Activated naive CD8-positive, alpha-beta T cell treated with anti-CD3 and anti-CD28 coated beads, Interleukin-2, amount 50 U/mL, for 24 hours (primary cell): ENCODE measurements at places on chromosomes 3 and 15.
A peak's percentile ranks its signal among the peaks of the same experiment; 100 is the strongest.

- no peak for DNase-seq
Measured at GRCh38 chr3:102378216-102378615, 56.6 kb upstream of the ZPLD1 start.

DNA sequence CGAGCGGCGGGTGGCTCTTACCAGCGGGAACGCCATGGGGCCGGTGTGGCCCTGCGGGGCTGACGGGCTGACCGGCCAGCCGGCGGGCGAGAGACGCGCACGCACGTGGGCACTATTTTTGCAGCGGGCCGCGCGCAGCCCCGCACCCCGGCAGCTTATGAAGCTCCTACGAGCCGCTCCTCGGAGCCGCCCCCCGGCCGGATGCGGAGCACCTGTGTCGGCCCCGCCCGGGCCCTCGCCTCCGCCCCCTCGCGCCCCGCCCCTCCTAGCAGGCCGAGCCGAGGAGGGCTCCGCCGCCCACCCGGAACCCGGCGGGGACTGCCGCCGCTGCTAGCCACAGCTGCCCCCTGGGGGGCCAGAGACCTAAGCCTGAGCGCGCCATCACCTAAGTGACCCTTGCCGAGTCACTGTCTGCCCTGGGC lies 683 bp upstream of the CPEB1 start:
- peak; percentile 63 for DNase-seq

DNA sequence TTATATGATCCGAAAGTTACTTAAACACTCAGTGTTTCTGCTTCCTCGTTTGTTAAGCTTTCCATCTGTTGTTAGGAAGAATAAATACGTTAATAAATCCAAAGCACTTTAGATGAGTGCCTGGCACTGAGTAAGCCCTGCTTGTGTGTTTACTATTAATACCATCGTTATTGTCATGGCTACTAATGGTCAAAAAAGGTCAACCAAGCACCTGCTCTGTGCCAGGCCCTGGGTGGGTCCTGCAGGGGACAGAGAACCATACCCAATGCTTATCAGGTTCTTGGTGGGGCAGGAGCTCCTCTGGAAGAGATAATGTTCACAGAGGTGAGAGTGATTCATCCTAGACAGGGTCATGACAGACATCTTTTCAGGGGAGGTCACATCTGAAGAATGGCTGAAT lies 39.9 kb downstream of the GALNT15 start:
- no peak for DNase-seq

DNA sequence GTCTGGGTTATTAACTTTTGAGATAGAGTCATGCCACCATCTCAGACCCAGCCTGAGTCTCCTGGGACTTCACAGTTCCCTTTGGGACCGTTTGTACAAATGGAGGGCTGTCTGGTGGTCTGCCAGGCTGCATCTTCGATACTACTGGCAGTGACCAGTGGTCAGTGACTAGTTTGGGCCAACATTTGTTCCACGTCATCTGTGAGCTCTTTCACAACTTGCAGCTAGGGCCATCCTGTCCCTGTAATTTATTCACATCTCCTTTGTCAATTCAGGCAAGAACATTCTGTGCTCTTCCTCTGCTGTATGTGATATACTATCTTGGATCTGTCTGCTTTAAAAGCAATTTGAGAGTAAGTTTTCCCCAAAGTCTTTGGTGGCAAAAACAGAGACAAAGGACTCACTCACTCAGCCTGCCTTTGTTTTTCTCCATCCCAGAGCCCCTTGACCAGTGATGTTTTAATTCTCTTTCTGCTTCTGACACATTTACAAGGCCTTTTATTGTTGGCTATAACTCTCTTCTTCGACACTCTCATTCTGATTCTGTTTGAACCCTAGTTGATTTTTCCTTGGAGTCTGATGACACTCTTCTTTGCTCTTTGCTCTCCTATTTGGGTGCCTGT lies 353.4 kb downstream of the EPHB1 start:
- no peak for DNase-seq

DNA sequence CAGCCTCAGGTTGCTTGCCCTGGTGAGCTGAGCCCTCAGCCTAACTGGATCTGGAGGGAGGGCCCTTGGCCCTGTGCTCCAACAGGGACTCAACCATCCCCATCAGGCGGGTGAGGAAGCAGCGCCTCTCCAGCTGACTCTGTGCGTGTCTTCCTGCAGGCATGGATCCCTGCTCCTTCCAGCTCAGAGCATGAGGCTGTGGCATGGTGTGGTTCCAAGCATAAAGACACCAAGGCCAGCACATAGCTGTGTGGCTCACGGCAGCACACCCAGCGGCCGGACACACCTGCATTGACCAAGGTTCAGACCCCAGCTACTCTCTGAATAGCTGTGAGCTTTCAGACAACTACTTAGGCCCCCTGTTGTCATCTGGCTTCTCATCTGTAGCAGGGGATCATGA lies 131.0 kb upstream of the PLXNA1 start:
- DNase-seq: no peak

DNA sequence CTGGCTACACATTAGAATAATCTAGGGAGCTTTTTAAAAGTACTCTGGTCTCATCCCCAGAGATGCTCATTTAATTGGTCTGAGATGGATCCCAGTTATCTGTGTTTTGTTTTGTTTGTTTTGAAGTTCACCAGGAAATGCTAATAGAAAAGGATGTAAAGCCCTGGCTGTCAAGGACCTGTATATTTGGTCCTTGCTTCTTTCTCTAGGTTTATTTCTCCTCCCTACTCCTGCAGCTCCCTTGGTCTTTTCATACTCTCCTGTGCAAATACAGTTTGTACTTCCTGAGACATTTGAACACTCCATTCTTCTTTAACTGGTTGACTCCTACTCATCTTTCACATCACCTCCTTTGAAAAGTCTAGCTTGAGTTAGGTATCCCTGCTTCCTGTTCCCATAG lies 3.3 kb downstream of the PIK3CA start:
- DNase-seq: no peak

- DNase-seq: no peak
Measured at GRCh38 chr3:146133441-146133840, 27.5 kb downstream of the PLOD2 start.

DNA sequence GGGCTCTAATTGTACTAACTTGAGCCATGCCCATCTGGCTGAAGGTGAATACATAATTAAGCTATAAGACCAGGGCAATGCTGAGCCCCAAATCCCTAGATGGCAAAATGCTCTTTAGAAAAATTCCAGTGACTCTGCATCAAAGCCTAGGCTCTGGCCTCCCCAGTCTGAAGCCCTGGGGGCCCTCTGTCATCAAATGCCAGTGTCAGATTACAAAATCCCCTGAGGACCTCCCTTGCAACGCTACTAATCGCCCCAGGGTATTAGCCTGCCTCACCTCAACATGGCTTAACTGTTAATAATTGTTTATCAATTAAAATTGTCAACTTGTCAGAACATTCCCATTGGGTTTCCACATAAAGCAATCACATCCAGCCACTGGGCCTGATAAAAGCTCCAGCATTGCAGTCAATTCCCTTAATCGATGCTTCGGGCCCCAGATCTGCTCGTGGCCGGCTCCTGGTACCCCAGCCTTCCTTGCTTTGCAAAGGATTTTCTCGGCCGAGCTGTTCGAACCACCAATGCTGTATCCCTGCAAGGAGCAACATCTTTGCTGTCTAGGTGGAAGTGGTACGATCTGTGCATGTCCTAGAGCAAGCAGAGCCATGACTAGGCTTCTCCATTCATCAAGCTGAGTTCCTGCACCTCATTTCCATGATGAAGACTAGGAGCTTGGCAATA lies 151.7 kb downstream of the MEGF11 start:
- DNase-seq: no peak

DNA sequence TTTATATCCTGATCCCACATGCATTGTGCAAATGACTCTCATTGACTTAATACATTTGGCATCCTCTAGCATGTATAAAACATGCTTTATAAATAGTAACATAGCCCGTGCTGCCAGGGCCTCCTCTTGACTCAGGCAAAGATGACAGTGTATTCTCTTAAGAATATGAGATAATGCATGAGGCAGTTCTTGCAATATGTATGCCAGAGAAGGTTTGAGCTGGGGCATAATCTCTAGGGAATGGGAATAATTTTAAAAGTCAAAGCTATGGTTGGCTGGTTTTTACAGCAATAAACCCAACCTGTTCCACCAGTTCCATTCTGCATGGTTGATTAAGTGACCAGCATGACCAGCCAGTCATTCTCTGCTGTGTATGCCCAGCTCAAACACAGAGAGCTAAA lies 179.0 kb upstream of the PFN2 start:
- DNase-seq: no peak

DNA sequence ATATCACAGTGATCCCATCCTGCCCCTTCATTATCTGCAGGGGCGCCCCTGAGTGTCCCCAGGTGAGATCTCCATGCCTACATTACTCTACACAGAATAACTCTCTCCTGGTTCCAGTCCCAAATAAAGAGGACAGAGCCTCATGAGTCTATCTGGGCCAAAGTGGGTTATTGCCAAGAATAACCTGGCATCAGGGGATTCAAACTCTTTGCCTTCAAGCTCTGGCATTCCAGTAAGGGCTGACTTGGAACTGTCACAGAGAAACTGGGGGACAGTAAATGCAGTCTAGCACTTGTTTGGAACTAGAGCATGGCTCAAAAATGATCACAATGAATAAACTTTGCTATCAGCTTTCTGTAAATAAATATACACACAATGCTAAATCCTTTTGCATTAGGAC lies 30.3 kb downstream of the GJD2 start:
- no peak for DNase-seq
